ENCODE measurements at places on chromosomes 5 and 9.

DNA sequence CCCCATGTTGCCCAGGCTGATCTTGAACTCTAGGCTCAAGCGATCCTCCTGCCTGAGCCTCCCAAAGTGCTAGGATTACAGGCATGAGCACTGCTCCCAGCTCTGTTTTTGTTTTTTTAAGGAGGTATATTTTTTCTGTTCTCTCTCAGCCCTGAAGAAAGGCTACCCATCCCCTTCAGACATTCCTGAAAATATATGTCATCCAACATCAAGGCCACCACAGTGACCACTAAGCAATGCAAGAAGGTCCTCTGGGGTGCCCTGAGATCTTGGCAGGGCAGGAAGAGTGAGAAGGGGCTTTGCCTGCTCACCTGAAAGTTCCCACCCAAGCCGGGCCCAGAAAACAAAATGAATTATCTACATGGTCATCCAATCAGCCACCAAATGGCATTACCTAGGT is 47.8 kb upstream of the IL17B start:
- no peak for DNase-seq

- DNase-seq: no peak
Observed at GRCh38 chr5:53397845-53398244, 82.6 kb upstream of the FST start.

DNA sequence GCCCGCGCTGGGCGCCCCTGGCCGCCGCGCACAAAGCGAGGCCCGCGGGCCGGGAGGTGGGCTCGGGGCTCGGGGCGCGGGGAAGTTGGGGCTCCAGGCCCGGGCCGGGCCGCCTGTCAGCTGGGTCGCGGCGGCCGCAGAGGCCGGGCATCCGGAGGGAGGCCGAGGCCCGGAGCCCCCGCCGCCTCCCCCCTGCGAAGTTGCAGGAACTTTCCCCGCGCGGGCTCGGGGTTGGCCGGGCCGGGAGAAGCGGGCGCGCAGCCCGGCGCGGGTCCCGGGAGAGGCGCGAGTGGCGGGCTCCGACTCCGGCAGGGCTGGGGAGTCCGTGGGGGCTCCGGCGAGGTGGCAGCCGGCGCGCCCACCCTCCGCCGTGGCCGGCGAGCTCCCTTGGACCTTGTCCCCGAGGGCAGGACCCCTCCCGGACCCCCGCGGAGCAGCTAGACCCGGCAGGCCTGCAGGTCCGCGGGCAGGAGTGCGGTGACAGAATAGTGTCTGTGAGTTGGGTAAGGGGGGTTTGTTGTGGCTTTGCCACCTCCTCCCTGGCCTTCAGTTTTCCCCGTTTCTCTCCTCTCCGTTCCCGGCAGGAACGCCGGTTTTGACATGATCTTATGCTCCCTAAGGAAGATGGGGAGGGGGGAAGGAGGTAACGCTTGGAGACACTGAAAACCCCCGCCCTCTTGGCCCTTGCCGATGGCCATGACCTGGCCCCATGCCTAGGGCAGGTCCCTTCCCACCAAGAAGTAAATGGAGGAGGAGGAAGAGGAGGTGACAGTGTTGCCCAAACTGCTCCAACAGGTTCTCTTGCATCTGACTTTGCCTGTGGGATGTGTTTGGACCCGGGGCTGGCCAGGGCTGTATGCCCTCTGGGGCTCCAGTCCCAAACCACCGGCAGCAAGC is 942 bp downstream of the PHF2 start:
- no peak for DNase-seq

DNA sequence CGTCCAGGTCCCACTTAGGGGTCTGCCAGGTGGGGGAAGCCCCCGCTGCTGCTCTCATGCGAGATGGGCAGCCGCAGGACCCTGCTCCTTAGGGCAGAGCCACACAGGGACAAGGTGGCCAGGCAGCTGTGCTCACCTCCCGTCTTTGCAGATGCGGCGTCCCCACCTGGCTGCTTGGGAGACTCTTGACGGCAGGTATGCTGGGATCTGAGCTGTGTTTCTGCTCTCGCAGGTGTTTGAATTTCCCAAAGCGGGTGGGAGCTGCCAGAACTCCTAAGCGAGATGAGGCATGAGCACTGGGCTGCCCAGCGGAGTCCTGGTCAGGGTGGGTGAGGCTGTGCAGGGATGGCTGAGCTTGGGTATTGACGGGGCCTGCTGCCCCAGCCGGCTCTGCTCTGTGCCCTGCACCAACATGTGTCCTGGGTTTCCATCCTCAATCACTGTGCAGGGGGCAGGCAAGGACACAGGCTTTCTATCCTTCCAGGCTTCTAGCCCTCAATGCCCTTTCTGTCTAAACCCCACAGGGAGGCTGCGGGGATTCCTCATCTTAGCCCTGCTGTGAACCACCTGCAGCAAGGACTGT is 151.4 kb downstream of the ICE1 start:
- no peak for DNase-seq

- no peak for DNase-seq
Observed at GRCh38 chr5:56011835-56012234, 17.1 kb upstream of the IL6ST start.

GRCh38 chr5:116370886-116371285 is 203.7 kb downstream of the SEMA6A start:
- no peak for DNase-seq

DNA sequence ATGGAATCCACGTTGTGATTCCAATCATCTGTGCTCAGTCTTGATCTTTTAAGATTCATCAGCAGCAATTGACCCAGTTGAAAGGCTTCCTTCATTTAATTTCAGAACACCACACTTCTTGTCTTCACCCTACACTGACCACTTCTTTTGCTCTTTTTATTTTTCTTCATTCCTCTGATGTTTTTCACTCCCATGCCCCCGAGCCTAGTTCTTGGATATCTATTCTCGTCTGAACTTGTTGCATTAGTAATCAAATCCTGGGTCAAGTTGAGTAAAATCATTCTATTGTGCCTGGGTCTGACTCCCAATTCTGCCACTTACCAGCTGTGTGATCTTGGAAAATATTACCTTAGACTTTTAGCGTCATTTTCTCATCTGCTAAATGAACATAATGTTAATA is 356.5 kb downstream of the CDH12 start:
- no peak for DNase-seq

GRCh38 chr9:15293804-15294316 is 13.2 kb downstream of the TTC39B start:
- no peak for DNase-seq

DNA sequence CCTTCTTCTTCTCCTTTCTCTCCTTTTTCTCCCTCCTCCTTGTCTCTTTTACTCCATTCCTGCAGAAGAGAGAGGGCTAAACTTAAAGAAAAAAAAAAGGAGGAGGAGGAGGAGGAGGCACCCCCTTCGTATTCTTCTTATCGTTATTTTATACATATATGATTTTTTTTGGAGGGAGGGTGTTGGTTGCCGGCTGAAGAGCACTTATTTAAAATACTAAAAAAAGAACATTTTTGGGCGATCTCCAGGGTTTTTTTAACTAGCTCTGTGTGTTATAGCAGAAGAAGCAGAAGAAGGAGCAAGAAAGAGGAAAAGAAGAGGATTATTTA is 381 bp downstream of the NR2F1 start:
- DNase-seq: no peak

DNA sequence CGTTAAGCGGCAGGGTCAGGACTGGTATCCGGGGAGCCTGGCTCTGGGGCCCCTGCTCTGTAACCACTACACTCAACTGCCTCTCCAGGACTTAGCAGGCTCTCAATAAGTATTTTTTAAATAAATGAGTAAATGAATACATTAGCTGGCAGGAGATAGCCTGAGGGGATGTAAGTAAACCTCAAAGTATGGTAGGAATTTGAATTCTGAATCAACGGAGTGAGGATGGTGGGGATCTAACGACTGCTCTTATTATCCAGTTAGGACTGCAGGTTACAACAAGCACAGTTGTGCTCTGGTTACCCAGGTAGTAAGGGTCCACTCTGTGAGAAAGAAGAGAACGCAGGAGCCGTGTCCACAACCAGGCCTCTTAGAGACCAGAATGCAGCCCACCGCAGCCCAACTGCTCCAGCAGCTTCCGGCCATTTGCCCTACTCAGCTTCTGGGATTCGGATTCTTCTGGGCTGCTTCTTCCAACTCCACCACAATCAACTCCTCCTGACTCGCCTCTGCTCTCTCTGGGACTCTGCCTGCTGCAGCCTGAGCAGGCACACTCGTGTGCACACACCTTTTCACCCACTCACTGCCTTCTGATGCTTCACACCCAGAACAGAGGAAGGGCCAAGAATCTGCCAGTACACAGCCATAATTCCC is 52.6 kb downstream of the MED27 start:
- no peak for DNase-seq

- DNase-seq: no peak
Observed at GRCh38 chr9:114472765-114473446, 32.4 kb downstream of the WHRN start.

GRCh38 chr5:173851595-173852243 is 36.4 kb upstream of the CPEB4 start:
- no peak for DNase-seq

DNA sequence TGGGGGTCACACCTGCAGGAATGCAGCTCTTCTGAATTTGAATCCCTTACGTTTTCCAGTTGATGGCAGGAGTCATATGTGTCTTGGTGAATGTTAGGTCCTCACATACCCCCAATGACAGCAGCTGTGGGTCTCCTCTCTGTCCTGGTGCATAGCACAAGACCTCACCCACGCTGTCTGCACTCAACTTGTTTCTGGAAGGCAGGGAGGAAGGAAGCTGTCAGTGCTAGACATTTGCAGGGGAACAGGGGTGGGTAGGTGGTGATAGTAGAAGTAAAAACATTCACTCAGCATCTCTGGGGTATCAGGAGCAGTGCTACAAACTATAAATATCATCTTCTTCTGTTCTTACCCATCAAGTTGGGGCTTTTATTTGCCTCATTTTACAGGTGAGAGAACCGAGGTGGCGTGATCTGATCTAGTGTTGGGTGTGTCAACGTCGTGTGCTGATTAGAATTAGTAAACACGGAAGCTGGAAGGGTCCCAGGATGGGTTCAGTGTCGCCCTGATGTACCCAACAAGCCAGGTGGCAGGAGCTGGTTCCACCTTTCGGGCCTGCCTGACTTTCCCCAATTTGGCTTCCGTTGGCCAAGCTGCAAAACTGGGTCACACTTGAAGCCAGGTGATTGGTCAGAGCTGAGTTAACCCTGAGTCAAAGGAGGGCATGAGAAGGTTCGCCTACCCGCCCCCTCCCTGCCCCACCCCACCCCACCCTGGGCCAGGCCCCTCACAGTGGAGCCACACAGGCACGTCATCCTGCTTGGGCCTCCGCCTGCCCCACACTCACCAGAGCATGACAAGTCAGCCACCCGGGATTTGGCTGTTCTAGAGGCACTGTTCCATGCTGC is 15.8 kb downstream of the ERGIC1 start:
- no peak for DNase-seq

- no peak for DNase-seq
Observed at GRCh38 chr5:134029156-134029555, 24.4 kb upstream of the VDAC1 start.

GRCh38 chr5:134637116-134637721 is 4.6 kb upstream of the SAR1B start:
- DNase-seq: no peak
